ENCODE measurements at places on chromosomes 7 and 10.
A peak's percentile ranks its signal among the peaks of the same experiment; 100 is the strongest.

DNA sequence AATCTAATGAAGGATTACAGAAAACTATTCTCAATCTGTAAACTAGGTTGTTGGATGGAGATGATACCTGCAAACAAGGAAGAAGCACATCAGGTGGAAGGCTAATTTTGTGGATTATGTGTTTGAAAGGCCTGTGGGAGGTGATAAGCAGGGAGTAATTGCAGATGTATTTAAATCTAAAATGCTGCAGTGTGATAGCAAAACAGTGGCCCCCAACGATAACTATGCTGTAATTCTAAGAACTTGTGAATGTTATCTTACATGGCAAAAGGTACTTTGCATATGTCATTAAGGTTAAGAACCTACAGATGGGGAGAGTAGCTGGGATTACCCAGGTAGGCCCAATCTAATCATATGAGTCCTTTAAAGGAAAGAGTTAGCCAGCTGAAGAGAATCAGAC lies 164.5 kb upstream of the AHR start:
- no peaks in the 10 kb centered on the region for H3K27me3 ChIP-seq
- H3K4me1 ChIP-seq: peaks cover 48% of the 10 kb centered on the region
- no peak for DNase-seq
- peak overlapping the region; percentile 39 for H3K27ac ChIP-seq
- H3K36me3 ChIP-seq: peaks cover 5% of the 10 kb centered on the region
- H3K4me3 ChIP-seq: no peak overlapping the region

GRCh38 chr7:69173846-69174245 lies 424.4 kb upstream of the AUTS2 start:
- no peaks in the 10 kb centered on the region for H3K4me1 ChIP-seq
- H3K36me3 ChIP-seq: no peaks in the 10 kb centered on the region
- H3K27me3 ChIP-seq: no peaks in the 10 kb centered on the region

DNA sequence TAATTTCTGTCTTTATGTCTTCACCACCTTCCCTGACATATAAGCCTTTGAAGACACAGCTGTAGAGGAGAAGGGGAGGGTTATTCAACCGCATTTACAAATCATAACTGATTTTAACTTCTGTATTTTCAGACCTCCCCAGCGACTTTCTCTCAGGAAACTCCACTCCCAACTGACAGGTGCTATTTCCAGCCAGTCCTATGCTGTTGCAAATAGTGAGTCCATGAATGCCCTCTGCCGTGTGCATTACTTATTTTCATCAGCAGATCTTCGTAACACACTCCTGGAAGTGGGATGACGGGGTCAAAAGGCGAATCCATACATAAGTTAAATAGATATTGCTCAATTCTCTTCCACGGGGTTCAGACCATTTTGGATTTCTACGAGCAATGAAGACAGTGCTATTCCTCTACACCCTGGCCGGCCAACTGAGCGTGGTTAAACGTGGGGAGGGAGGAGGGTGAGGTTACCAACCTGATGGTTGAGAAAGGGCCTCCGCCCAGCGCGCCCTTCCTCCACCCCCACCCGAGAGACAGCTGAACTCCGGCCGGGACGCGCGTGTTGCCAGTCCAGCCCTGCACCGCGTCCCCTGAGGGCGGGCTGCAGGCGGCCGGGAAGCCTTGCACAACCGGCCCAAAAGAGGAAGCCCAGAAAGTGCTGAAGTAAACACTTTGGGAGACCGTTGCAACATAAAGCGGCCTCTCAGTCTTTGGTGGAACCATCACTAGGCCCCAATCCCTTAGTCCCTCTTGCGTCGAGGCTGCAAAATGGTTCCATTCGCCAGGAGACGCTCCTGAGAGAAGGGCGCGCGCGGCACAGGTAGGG lies at the start of gene APBB1IP:
Gene APBB1IP, plus strand, starts transcription at position 705 of the 825 bp plus-strand sequence. CDS start 53,986 bp downstream, outside the sequence.
- peaks cover 37% of the 10 kb centered on the region for H3K4me1 ChIP-seq
- H3K27ac ChIP-seq: peak within 1 kb of the TSS; percentile 95
- peaks cover 18% of the 10 kb centered on the region for H3K36me3 ChIP-seq
- peak within 1 kb of the TSS; percentile 92 for H3K4me3 ChIP-seq
- no peaks in the 10 kb centered on the region for H3K27me3 ChIP-seq

- H3K4me3 ChIP-seq: no peak overlapping the region
- no peak overlapping the region for H3K27ac ChIP-seq
- no peaks in the 10 kb centered on the region for H3K4me1 ChIP-seq
- DNase-seq: no peak
- no peaks in the 10 kb centered on the region for H3K36me3 ChIP-seq
Observed at GRCh38 chr7:119640326-119640725, 632.6 kb upstream of the KCND2 start.

- H3K4me3 ChIP-seq: peak overlapping the region; percentile 82
- no peaks in the 10 kb centered on the region for H3K36me3 ChIP-seq
- H3K27ac ChIP-seq: peak overlapping the region; percentile 29
- no peaks in the 10 kb centered on the region for H3K27me3 ChIP-seq
- H3K4me1 ChIP-seq: peaks cover 14% of the 10 kb centered on the region
- peak; percentile 84 for DNase-seq
Observed at GRCh38 chr7:2559283-2559950, 638 bp downstream of the IQCE start.

DNA sequence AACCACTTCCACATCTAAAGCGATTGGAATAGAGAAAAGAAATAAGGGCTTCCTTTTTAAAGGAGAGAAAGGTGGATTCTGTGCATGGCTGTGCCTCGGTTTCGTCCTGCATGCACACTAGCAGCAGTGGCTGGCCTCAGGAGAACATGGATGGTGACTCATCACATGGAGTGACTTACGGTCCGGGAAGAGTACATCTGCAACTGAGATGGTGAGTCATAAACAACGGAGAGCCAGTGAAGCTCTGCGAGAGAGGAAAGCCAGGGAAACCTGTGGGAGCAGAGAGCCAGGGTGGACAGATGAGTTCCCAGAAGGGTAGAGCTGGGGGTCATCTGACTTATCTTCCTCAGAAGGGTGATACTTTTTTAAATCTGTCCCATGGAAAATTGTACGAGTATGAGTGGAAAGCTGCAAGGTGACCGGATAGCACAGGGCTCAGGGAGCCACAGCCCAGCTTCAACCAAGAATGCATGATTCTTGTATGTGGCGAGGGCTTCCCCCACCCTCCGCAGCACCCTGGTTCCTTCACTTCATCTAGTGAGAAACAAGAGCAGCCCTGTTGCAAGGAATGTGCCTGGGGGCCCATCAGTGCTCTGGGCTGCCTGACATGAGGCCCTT lies 259.1 kb downstream of the KLF6 start:
- H3K4me3 ChIP-seq: no peak overlapping the region
- H3K27ac ChIP-seq: no peak overlapping the region
- DNase-seq: no peak

- H3K4me1 ChIP-seq: no peaks in the 10 kb centered on the region
- H3K27me3 ChIP-seq: no peaks in the 10 kb centered on the region
- no peak overlapping the region for H3K27ac ChIP-seq
- no peaks in the 10 kb centered on the region for H3K36me3 ChIP-seq
- no peak overlapping the region for H3K4me3 ChIP-seq
- no peak for DNase-seq
Observed at GRCh38 chr10:48542471-48543181, 62.2 kb downstream of the ARHGAP22 start.

- DNase-seq: no peak
- no peaks in the 10 kb centered on the region for H3K36me3 ChIP-seq
- H3K4me1 ChIP-seq: no peaks in the 10 kb centered on the region
- no peak overlapping the region for H3K4me3 ChIP-seq
- H3K27me3 ChIP-seq: no peaks in the 10 kb centered on the region
Observed at GRCh38 chr7:137390076-137390475, 46.5 kb upstream of the PTN start.
